CD4-positive, CD25-positive, alpha-beta regulatory T cell (primary cell): ENCODE measurements at places on chromosomes 2 and 18.

- no peak for DNase-seq
Measured at GRCh38 chr2:134395779-134396178, 141.9 kb downstream of the MGAT5 start.

GRCh38 chr2:167048829-167049228 lies 160.5 kb downstream of the XIRP2 start:
- no peak for DNase-seq

DNA sequence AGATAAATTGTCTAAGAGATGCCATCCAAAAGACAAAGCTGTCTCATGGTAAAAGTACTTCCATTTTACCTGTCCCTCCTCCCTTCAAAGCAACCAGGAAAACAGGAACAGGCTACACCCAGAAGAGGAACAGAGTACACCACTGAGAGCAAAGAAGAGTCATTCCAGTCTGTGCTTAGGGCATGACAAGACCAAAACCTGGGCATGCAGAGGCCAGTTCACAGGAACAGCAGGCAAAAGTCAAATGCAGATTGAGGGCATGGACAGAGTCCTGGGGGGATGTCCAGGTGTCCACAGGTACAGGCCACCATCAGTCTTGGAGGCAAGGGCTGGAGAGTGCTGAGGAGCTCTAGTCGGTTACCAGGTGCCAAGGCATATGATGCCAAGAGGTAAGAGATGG lies 23.7 kb downstream of the PLEK start:
- DNase-seq = no peak

DNA sequence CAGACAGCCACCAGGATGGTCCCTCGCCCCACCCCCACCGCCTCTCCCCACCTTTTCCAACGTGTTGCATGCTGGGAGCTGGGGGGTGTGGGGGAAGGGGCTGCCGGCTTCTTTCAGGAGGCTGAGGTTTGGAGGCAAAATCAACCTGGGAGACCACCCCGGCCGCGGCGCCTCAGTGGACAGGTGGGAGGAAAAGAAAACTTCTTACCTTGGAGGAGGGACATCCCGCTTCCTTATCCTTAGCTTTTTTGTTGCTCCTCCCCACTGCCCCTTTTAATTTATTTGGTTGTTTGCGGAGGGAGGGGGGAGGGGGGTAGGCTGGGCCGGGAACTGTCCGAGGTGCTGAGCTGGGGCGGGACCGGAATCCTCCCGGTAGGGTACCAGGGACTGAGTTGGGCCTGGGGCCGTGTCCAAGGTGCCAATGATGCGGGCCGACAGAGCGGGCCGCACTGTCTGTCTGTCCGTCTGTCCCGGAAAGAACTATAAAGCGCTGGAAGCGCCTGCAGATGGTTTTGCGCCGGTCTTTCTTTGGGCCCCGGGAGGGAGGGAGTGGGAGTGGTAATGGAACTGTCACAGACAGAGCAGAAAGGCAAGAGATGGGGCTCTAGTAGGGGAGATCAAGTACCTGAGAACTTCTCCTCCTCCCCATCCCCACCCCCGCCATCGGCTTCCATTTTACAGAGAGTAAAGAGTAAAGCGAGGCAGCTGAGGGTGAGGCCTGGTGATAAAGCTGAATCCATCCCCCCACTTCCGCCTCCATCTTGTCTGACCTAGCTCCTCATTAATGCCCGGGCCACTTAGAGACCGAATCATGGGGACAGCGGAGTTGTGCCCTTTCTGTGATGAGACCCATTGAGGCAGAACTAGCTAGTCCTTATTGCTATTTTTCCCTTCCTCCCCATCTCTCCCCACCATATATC lies 2.4 kb downstream of the CDK5R2 start:
- DNase-seq = no peak

DNA sequence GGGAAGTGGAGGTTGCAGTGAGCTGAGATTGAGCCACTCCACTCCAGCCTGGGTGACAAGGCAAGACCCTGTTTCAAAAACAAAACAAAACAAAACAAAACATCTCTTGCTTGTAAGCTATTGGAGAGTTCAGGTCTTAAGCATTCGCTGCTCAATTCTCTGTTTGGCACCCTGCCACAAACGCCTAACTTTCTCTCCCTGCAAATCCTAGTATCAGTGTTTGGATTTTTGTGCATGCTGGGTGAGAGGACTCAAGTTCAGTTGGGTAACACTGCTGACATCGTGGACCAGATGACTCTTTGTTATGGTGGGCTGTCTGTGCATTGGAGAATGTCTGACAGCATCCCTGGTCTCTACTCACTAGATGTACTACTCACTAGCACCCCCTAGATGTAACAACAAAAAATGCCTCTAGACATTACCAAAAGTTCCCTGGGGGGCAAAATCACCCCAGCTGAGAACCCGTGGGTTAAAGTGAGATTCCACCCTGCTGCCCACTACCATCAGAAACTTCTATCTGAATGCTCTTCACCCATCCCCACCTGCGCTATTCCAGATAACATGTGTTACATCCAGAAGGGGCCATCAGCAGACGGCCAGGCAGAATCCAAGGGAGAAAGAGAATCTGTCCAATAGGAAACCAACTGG lies 50.9 kb downstream of the CACNB4 start:
- no peak for DNase-seq

DNA sequence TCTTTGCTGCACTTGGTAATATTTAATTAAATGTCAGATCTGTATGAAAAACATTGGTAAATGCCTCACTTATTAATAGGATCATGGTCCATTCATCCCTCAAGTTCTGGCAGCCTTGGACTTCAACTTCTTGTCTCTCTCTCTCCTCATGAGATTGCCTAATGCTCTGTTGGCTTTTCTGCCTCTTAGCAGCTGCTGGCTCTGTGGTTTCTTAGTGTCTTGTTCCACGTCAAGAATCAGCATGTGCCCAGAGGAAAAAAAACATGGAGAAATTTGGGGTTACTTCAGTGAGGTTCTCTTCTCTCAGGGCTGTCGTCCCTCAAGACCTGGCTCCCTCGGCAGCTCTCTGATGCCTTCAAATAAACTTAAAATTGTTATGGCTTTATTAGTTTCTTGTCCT lies 75.4 kb downstream of the TAF4B start:
- no peak for DNase-seq

GRCh38 chr18:13039806-13040205 lies 48.6 kb downstream of the CEP192 start:
- no peak for DNase-seq

GRCh38 chr2:15311201-15311907 lies 249.8 kb downstream of the NBAS start:
- no peak for DNase-seq

GRCh38 chr2:1766851-1767811 lies 22.8 kb upstream of the PXDN start:
- DNase-seq = no peak

DNA sequence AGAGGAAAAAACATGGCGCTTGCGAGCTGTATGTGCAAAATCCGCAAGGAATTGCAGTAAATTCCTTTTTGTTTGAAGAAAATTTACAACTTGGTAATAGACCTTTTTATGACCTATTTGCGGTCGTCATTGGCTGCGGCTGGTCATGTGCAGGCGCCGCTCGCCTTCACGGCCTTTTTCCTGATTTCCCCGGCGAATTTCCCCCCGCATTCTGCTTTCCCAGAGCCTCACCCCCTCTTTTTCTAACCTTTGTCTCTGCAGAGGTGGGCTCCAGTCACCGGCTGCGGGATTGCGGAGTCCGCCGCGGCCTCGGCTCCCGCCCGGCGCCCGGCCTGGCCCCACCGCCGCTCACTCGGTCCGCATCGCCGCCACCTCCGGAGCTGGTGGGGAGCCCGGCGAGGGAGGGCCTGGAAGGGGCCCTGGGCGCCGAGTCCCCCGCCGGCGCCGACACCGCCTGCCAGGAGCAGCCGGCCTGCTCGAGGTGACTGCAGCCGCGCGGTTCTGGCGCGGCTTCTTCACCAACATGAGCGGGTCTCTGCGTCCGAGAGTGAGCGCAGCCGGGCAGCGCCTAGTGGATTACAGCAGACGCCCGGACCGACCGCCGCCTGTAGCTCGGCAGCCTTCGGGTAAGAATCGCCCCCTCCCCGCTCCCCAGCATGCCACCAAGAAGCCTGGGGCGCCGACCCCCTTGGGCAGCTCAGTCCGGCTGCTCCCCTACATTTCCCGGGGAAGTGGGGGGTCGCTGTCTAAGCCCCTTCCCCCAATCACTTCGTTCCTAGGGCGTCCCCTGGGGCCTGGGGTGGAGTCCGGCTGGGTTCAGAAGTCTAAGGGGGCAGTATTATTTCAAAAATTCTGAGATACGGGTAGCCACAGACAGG lies 7.1 kb downstream of the HOXD8 start:
- DNase-seq = no peak

DNA sequence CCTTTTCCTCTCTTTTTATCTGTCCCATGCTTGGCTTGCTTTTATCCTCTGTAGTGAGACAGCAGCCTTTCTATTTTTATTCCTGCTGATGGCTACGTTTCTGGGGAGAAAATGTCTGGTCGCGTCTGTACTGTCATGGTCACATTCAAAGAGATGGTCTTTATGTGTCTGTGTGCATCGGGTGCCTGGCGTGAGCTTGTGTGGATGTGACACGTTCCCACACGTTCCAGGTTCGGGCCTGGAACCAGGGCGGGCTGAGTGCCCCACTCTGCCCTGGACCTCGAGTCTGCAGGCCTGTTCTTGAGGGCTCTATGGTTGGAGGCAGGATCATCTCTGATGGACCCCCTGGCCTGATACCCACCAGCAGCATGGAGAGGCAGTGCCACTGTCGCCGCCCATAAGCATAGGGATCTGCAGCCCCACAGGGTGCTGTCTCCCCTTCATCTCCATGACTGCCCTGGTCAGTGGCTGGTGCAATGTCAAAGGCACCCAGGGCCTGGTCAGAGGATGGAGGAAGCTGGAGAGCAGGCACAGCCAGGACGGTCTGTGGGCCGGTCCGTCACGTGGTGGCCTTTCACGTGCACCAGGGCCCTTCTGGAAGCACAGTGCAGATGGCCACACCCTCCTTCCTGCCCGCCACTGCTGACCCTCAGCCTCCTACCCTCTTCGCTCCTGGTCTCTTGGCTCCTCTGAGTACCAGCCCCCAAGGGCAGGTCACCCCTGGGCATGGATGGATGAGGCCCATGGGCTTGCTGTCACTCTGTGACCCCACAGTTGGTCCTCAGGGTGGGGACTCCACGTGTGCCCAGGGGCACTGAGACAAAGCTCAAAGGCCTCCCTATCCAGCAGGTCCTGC lies 149.2 kb upstream of the TWIST2 start:
- DNase-seq = no peak

- DNase-seq = no peak
Measured at GRCh38 chr18:7017013-7017412, 100.6 kb downstream of the LAMA1 start.

GRCh38 chr2:99028558-99028957 lies 92.5 kb upstream of the CRACDL start:
- no peak for DNase-seq

DNA sequence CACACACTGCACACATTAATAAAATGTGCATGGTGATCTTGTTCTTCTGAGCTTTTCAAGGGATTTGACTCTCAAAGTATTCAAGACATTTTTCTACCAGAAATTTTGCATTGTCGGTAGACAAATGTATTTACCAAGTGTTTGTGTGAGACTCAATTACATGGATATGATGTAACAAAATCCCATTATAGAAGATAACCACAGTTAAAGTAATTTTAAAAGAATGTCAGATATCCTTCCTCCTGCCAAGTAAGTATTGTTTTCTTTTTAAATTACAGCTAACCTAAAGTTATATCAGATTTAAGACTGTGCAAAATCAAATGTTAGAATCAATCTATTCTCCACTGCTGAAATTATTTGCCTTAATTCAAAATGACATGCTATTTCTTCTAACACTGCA lies 1344.5 kb upstream of the CHAC2 start:
- no peak for DNase-seq

DNA sequence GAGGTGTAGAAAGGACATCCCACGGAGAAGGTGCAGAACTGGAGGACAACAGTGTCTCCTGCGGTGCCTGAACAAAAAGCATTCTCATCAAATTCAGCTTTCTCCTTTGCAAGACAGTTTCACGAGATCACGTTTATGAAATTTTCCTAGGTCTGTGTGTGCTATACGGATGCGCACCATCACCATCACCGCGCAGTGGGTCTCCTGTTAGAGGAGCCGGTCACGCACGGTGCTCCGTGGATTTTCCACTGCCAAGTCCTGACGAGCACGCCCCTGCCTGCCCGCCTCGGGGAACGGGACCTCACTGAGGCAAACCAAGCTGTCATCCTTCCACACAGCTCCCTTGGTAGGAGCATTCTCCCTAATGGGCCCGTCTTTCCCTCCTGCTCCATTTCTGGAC lies 140.4 kb upstream of the TPO start:
- no peak for DNase-seq
